NCI-H524 (cell line): ENCODE measurements at places on chromosomes 6 and 20.

DNA sequence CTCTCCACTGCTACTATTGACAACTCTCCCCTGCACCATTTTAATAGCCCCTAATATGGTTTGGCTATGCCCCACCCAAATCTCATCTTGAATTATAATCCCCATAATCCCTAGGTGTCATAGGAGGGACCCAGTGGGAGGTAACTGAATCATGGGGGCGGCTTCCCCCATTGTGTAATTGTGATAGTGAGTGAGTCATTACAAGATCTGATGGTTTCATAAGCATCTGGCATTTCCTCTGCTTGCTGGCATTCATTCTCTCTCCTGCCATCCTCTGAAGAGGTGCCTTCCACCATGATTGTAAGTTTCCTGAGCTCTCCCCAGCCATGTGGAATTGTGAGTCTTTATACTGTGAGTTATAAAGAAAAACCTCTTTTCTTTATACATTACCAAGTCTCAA lies 74.1 kb upstream of the TCF21 start:
- no peak for DNase-seq

DNA sequence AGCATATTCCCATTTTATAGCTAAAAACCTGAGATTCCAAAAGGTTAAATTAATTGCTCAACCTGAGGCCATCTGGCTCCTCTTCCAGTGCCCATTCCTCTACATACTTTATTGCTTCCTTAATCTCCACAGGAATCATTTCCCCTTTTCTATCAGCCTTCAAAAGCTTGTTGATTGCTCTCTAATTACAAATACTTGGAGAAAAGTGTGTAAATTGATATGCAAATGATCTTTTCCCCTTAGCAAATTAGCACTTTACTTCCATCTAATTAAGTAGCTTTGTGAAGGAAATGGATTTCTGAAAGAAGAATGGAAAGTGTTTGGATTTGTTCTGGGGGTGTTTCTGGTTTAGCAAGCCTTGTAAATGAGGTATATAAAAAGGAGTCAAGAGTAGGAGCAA lies 323.3 kb downstream of the GRIK2 start:
- DNase-seq: no peak

DNA sequence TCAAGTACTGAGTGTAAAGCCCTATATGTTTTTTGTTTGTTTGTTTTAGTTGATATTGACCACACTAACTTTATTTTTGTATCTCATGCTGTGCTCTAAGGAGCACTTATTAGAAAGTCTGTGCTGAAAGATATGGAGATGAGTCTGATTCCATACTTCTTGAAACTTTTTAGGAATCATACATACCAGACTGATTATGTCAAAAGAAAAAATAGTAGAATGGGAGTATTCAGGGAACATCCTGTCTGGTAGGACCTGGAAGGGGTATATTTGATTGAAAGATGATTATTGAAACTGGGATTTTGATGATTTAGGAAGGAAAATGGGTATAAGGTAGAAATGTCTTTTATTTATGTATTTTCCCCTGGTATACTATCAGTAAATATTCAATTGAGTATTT lies 111.4 kb downstream of the QKI start:
- no peak for DNase-seq

DNA sequence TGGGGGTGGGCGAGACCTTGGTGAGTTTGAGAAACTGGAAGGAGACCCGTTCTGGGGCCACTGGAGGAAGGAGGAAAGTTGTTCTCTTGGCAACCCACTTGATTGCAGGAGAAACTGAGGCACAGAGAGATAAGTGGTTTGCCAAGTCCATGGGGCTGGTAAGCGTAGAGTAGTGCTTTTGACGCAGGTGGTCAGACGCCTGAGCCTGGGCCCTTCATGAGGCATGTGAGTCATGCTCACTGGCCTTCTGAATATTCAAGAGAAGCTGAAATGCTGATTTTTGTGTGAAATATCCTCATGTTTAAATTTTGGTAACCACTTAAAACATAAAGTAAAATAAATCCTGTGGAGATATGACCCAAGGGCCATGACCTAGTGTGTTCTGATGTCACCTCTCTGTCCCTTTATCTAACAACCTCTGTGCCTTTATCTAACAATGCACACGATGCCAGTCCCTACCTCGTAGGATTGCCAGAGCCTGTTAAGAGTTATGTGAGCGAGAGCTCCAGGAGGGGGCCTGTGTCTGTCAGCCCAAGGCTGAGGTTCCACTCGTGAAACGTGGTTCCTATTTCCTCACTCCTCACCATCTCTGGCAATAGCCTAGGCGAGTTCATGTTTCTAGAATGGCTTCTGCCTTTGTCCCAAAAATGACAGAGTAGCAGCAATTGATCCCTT lies 32.8 kb upstream of the PMEPA1 start:
- no peak for DNase-seq

GRCh38 chr6:8731874-8732273 lies 296.5 kb upstream of the SLC35B3 start:
- no peak for DNase-seq

GRCh38 chr6:67541586-67541985 lies 1093.5 kb upstream of the ADGRB3 start:
- no peak for DNase-seq

GRCh38 chr6:107660839-107661238 lies 163.3 kb downstream of the SCML4 start:
- no peak for DNase-seq

DNA sequence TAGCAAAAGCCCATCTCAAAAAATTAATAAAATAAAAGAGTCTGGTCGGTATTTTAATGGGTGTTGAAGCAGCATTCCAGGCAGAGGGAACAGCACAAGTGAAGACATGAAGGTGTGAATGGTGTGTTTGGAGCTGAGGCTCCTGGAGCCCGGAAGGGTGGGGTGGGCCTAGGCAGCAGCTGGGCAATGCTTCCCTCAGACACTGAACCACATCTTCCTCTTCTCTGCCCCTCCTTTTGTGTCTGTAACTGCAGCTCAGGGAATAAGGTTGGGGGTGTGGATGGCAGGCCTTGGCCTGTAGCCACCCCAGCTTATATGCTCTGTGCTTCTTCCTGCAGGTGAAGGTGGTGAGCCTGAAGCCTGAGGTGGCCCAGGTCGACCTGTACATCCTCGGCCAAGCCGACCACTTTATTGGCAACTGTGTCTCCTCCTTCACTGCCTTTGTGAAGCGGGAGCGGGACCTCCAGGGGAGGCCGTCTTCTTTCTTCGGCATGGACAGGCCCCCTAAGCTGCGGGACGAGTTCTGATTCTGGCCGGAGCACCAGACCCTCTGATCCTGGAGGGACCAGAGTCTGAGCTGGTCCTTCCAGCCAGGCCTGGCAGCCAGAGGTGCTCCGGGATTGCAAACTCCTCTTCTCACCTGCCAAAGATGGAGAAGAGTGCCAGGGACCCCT lies 26.6 kb downstream of the POFUT1 start:
- DNase-seq: no peak

DNA sequence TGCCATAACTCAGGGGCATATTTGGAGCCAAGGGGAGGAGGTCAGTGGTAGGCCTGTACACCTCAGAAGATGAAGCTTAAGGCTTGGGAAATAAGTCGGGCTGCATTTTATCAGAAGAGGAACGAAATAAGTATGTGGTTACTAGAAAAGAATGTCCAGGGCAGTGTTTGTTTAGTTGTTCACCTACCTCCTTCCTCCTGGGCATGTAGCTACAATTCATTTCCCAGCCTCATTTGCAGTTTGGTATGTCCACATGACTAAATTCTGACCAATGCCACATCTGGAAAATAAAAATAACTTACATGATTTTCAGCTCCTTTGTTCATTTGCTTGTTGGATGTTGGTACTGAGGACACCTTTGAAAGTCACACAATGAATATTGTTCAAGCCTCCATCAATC lies 294.5 kb upstream of the RGS17 start:
- no peak for DNase-seq

DNA sequence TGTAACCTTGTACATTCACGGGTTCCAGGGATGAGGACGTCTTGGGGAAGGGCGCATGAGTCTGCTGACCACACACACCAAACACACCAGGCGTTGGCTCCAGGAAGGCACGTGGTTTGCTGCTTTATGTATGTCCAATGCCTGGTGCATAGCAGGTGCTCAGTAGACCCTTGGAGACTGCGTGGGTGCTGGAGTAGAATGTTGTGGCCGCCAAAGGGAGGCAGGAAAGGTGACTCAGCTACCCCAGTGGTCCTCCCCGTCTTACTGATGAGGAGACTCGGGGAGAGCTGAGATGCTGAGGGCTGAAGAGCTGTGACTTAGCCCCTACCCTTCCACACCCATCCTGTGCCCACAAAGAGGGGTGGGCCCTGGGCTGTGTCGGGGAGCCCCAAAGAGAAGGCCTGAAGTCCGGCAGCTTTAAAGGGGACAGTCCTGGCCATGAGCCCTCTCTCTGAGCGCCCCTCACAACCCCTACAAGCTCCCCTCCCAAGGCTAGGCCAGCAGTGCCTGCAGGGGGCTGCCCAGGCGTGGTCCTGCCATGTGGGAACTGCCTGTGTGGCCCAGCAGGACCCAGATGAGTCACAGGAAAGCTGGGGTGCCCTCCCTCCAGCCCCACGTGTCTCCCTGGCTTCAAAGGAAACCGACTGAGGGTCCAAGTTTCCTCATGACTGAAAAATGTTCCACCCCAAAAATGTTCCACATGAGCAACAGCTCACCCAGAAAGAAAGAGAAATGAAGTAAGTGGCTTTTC lies 28.0 kb upstream of the PTGIS start:
- DNase-seq: no peak

DNA sequence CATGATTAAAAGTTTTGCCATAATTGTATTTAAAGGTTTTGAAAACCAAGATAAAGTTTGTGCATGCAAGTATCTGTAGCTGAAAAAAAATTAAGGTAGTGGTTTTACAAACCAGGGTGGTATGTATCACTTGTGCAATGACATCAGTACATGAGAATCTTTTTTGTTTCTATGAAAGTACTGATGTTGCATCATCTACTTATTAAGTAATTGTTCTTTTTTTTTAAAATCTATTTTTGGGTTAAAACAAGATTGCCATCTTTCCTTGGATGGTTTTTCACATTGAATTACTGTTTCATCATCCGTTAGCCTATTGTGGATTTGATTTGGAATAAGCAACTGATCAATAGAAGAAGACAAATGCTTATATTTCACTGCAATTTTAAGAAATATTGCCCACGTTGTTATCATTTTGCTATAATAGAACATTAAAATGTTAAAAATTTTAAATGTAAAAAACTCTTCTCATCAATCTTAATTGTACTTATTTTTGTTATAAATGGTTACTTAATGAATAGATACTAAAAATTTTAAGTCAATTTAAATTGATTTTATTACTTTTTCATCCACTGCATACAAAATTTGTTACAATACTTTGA lies 39.8 kb upstream of the TAGAP start:
- no peak for DNase-seq

- no peak for DNase-seq
Observed at GRCh38 chr6:68160348-68160747, 474.7 kb upstream of the ADGRB3 start.

DNA sequence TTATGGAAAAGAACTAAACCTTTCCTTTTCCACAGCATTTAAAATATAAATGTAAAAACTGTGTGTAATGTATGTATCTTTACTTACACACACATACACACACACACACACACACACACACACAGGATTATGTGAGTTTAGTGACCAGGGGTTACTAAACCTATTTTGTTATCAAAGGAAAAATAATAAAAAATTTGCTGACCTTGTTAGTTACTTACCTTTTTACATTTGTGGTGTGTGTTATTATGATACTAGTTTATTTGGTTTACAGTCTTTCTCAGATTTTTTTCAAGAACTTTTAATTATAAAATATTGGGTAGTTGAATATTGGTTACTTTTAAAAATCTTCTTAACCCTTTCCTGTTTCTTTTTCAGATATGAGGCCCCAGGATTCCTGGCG lies 15.7 kb downstream of the NKX2-4 start:
- no peak for DNase-seq

DNA sequence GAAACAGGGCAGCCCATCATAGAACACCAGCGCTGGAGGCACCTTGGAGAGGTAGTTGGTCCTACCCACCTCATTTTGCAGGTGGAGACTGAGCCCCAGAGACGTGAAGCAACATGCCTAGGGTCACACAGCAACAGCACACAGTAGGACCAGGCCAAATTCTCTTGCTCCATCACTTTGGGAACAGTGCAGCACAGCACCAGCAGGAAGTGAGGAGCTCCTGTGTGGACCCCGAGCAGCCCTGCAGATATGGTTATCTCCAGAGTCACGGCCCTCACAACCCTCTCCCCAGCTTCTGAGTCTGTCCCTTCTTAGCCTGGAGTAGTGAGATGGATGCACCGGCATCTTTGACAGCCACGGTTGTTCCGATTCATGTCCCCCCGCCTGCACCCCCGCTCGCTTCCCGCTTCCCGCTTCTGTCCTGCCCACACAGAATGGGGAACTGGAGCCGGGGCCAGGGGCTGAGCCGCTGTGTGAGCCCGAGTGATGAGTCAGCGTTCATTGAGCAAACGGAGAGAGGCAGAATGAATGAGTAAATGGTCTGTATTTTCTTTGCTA lies 72.6 kb upstream of the DUSP22 start:
- no peak for DNase-seq

DNA sequence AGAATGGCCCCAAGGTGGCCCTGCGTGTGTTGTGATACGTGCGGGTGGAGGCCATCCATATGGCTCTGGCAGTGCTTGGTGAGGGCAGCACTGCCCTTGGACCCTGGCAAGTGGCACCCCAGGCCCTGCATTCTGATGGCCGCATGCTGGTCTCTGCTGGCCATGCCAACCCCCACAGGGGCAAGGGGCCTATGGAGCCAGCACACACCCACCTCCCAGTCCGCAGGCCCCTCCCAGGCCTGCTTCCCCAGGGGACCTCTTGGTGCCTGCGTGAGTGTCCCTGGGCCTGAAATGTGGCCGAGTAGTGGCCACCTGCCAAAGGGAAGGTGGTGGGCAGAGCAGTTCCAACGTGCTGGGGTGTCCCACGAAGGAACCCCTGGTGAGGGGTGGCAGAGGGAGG lies 17.6 kb downstream of the NQO2 start:
- no peak for DNase-seq

DNA sequence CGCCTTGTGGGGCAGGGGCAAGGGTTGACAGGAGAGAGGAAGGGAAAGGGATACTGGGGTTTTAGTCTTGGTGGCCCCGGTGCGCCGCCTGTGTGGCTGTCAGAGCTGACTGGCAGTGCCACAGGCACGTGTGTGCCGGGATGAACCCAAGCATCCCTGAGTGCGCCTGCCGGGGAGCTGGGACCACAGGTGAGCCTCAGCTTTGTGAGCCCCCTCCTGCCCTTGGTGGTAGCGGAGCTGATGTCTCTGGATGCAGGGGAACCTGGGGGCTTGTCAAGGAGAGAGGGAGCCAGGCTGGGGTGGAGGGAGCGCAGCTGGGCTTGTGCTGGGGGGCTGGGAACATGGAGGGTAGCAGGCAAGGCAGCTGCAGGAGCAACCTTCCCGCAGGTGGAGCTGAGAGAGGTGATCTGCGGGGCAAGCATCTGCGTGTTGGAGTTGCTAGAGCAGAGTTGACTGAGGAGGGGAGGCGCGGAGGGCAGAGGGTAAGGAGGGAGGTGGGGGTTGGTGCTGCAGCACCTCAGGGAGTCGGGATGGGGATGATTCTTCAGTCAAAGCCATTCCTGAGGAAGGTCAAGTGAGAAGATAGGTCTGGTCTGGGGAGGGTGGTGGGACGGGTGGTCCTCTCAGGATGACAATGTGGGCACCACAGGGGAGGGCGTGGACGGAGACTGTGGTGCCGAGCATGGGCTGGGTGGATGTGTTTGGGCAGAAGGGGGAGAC lies 28.1 kb downstream of the PYGB start:
- DNase-seq: no peak
